ENCODE measurements at places on chromosomes 3 and 15. TPM values are rescaled to one million over a fixed set of nuclear protein-coding genes. Genes with fewer than 3 reads are reported as not detected.

The FSIP1 gene
- not detected for polyA plus RNA-seq

The SLC24A5 gene
- 0.03 TPM for polyA plus RNA-seq

The PCOLCE2 gene
- not detected for polyA plus RNA-seq

The STIMATE gene
- polyA plus RNA-seq, result 4.3 TPM

The SMCO1 gene
- not detected for polyA plus RNA-seq

The VEPH1 gene
- polyA plus RNA-seq, result not detected

The ACVR2B gene
- polyA plus RNA-seq, result 0.81 TPM

The XRN1 gene
- 7.3 TPM for polyA plus RNA-seq

The PDE8A gene
- polyA plus RNA-seq, result 62.0 TPM

DNA sequence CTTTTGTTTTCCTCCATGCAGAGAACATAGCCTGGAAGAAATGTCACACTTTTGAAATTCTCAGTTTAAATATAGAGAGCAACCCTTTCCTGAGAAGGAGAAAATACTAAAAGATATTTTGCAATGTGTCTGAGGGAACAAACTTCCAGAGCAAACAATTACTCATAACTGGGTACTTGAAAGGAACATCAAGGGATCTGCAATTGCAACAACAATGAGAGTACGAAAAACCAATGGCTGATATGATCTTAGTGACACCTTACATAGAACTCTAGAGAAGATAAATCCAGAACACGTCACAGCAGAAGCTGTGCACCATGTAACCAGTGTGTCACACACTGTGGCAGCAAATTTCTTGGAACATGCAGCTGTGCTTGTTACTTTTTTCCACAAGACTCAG lies 14.6 kb upstream of the ARPP21 start:
- DNase-seq, result no peak

DNA sequence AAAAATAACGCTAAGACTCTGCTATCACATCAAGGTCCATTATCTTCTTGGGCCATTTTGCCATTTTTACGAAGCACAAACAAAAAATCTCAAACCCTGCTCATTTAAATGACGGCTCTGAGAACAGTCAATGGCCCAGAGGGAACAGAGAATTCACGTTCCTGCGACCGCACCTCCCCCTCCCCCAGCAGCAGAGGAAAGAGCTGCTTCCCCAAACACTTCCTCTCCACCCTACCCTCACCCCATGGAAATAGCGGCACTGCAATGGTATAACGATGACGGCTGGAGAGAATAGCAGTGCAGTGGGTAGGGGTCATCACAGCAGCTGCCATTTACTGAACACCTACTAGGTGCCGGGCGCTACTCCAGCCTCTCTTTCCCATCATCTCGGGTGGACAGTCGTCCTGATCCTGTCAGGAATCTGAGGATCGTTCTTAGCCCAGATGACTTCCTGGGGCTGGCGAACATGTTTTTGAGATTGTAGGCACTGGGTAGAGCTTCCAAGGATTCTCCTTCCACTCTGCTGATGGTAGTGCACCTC lies 113.3 kb downstream of the IQSEC1 start:
- DNase-seq, result no peak

GRCh38 chr3:47162697-47163168 lies 1.2 kb downstream of the SETD2 start:
- peak; percentile 29 for DNase-seq

DNA sequence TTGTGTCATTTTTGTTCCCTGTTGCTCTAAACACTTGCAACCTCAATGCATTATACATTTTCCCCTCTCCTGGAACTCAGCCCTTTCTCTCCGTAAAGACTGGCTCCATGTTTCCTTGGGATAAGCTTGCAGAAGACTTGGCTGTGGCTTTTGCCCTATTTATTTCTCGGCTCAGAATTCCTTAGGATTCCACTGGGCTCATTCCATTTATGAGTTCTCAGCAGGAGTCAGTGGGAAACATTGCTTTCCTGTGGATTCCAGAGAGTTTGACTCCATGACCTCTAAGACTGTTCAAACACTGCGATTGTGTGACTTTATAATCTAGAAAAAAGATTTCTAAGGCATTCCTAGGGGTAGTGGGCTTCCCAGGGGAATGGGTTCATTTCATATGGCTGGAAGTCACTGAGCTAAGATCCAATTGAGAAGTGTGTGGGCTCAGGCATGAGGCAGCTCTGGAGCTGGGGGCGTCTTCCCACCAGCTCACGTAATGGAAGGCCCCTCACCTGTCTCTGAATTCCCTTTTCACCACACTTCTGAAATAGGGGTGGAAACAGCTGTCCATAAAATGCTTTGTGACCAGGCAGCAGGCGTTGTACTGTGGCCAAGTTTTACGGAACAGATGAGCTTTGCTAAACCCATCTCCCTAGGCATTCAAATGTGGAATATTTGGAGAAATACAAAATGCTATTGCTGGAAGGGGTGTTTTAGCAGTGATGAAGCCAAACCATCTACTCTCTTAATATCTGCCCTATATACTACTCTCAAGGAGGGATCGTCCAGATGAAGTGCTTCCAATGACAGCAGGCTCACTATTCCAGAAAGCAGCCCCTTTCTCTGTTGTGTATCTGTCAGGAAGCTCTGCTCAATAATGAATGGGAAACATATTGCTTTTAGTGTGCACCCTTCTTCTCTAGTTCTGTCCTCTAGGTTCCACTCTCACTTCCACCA lies 91.8 kb upstream of the BCL6 start:
- no peak for DNase-seq

GRCh38 chr3:17028363-17028762 lies 143.6 kb downstream of the PLCL2 start:
- no peak for DNase-seq

- DNase-seq, result no peak
Observed at GRCh38 chr3:46991406-46992165, 12.1 kb downstream of the NBEAL2 start.

DNA sequence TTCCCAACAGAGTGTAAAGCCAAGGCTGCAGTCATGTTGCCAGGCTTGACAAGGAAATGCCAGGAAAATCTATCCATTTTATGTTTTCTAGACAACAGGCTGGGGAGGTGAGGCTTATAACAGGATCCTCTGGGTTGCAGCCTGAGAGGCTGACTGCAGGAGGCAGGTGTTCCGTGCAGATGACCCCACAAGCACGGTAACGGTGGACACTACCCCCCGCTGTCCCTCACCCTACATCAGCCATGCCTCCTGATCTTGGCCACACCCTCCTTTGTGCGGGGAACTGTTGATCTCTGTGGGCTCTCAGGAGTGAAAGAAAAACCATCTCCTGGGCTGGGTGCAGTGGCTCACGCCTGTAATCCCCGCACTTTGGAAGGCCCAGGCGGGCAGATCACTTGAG lies 68.0 kb upstream of the ADPGK start:
- DNase-seq, result no peak

GRCh38 chr3:115321400-115321805 lies 174.3 kb upstream of the ZBTB20 start:
- DNase-seq, result no peak

GRCh38 chr3:17514597-17514996 lies 227.8 kb downstream of the TBC1D5 start:
- no peak for DNase-seq

DNA sequence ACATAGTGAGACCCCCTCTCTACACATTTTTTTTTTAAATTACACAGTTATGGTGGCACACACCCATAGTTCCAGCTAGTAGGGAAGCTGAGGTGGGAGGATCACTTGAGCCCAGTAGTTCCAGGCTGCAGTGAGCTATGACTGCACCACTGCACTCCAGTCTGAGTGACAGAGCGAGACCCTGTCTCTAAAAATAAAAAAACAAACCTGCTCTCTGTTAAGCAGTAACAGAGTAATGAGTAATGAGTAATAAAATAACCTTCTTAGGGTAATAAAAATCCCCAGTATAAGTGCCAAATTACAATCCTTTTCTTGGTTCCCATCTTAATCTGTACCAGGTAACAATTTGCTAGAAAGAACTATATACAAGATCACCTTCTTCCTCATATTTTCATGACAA lies 65.9 kb upstream of the PLXND1 start:
- no peak for DNase-seq

DNA sequence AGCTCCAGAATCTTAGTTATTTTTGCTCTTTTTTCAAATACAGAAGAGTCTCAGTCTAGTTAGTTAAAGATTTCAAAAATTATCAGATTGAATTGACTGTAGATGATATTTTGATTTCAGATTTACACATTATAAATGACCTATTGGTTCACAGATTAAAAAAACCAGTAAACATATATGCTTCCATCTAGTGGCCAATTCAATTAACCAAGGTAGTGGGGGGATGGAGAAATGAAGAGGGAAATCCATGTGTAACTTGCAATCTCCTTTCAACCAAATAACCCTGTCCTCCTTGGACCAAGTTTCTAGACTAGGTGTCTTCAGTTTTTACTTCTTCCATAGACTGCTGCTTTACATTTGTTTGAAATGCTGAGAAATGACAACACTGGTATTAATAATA lies 789.8 kb downstream of the ROBO1 start:
- no peak for DNase-seq

GRCh38 chr15:70166506-70167087 lies 68.9 kb upstream of the TLE3 start:
- no peak for DNase-seq
